ENCODE measurements at places on chromosomes 5 and 9. TPM values are rescaled to one million over a fixed set of nuclear protein-coding genes. Genes with fewer than 3 reads are reported as not detected.

DNA sequence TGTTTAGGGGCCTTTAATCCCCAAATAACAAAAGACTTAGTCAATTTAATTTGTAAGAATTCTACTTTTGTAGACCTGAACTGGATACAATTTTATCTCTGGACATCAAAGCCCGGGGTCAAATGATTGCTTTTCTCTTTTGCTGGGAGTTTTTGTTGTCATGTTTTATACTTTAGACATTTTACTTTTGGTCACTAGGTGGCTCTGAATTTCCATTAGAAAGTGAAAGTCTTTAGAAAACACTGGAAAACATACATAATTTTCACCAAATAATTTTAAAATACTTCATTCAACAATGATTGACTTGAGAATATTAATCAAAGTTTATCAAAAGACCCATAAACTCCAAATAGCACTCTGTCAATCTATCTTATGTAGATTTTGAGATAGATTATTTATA is 2.8 kb upstream of the PCA3 start:
- DNase-seq, result no peak
- H3K27me3 ChIP-seq, result no peaks in the 10 kb centered on the region
- no peaks in the 10 kb centered on the region for H3K36me3 ChIP-seq
- no peak overlapping the region for H3K27ac ChIP-seq
- no peak overlapping the region for H3K4me3 ChIP-seq

- H3K4me1 ChIP-seq, result no peaks in the 10 kb centered on the region
- H3K36me3 ChIP-seq, result no peaks in the 10 kb centered on the region
- DNase-seq, result no peak
- no peak overlapping the region for H3K27ac ChIP-seq
- H3K4me3 ChIP-seq, result no peak overlapping the region
These were observed 170.7 kb downstream of the PDE4D start for GRCh38 chr5:59722874-59723273.

- no peak overlapping the region for H3K27ac ChIP-seq
- no peak for DNase-seq
- H3K36me3 ChIP-seq, result no peaks in the 10 kb centered on the region
- H3K4me3 ChIP-seq, result no peak overlapping the region
- peaks cover 3% of the 10 kb centered on the region for H3K4me1 ChIP-seq
These were observed 234.4 kb downstream of the ARHGAP26 start for GRCh38 chr5:143004361-143005145.

Gene TAF1L
- total RNA-seq, result not detected

- no peaks in the 10 kb centered on the region for H3K36me3 ChIP-seq
- no peak overlapping the region for H3K4me3 ChIP-seq
- H3K4me1 ChIP-seq, result no peaks in the 10 kb centered on the region
- H3K27me3 ChIP-seq, result no peaks in the 10 kb centered on the region
- DNase-seq, result no peak
- no peak overlapping the region for H3K27ac ChIP-seq
These were observed 44.2 kb upstream of the TENT2 start for GRCh38 chr5:79567926-79568549.

DNA sequence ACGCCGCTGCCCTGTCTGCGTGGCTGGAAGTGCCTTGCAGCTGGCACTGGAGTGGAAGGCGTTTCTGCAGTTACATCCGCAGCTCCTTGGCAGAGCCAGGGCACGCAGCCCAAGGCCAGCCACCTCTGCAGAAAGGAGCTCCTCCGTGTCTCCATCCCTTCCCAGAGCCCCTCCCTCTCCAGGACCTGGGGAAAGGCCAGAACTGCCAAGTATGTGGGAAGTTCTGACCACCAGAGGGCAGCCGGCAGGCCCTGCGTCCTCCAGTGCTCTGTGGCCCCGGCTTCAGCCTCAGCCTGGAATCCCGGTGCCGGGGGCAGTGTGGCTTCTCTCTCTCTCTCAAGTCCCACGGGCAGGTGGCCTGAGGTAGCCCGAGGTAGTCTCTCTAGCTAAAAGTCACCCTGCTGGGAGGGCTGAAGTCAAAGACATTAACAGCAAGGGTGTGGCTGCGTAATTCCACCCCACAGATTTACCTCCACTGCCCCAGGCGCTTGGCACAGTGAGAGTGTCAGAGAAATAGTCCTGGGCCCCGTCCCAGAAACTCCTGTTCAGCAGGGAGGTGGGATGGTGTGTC is 101.7 kb upstream of the FCN2 start:
- H3K4me3 ChIP-seq, result no peak overlapping the region
- no peaks in the 10 kb centered on the region for H3K36me3 ChIP-seq
- no peak overlapping the region for H3K27ac ChIP-seq
- H3K4me1 ChIP-seq, result no peaks in the 10 kb centered on the region
- no peaks in the 10 kb centered on the region for H3K27me3 ChIP-seq

Gene NR4A3
- total RNA-seq, result 0.23 TPM

- H3K36me3 ChIP-seq, result no peaks in the 10 kb centered on the region
- H3K27ac ChIP-seq, result no peak overlapping the region
- H3K27me3 ChIP-seq, result peaks cover 2% of the 10 kb centered on the region
- DNase-seq, result peak; percentile 91
- no peak overlapping the region for H3K4me3 ChIP-seq
These were observed 98.8 kb downstream of the LHX2 start for GRCh38 chr9:124110307-124110915.

DNA sequence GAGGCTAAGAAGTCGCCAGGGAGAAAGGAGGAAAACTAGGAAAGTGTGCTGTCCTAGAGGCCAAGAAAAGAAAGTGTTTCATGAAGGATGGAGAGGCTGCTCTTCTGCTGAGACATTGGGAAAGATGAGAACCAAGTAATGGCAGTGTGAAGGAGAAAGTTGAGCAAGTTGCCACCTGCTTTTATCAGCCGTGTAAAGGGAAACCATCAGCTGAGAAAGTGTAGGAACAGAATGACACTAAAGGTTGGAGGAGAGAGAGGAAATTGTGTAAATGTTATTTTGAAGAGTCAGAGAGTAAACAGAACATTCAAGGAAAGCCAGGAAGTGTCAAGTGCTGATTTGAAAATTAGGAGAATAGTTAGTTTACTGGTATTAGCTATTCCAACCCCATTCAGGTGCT is 125.0 kb downstream of the CEMIP2 start:
- no peak overlapping the region for H3K4me3 ChIP-seq
- H3K4me1 ChIP-seq, result peaks cover 5% of the 10 kb centered on the region
- H3K27ac ChIP-seq, result no peak overlapping the region
- H3K36me3 ChIP-seq, result no peaks in the 10 kb centered on the region
- DNase-seq, result no peak

GRCh38 chr9:134375430-134376385 is 49.5 kb downstream of the RXRA start:
- peaks cover 20% of the 10 kb centered on the region for H3K4me1 ChIP-seq
- H3K27me3 ChIP-seq, result no peaks in the 10 kb centered on the region
- no peak overlapping the region for H3K4me3 ChIP-seq
- H3K36me3 ChIP-seq, result no peaks in the 10 kb centered on the region

DNA sequence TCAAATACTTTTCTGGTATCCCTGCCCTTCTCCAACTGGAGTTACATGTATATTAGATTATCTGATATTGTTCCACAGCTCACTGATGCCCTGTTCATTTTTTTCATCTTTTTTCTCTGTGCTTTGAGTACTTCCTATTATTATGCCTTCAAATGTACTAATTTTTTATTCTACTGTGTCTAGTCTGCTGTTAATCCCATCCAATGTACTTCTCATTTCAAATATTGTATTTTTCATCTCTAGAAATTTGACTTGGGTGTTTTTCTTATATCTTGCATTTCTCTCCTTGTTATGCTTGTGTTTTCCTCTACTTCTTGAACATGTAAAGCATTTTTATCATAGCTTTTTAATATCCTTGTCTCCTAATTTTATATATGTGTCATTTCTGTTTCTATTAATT is 41.6 kb upstream of the MYOT start:
- no peak overlapping the region for H3K27ac ChIP-seq
- no peaks in the 10 kb centered on the region for H3K36me3 ChIP-seq
- no peaks in the 10 kb centered on the region for H3K4me1 ChIP-seq
- no peak for DNase-seq
- no peak overlapping the region for H3K4me3 ChIP-seq
- H3K27me3 ChIP-seq, result peaks cover 1% of the 10 kb centered on the region

DNA sequence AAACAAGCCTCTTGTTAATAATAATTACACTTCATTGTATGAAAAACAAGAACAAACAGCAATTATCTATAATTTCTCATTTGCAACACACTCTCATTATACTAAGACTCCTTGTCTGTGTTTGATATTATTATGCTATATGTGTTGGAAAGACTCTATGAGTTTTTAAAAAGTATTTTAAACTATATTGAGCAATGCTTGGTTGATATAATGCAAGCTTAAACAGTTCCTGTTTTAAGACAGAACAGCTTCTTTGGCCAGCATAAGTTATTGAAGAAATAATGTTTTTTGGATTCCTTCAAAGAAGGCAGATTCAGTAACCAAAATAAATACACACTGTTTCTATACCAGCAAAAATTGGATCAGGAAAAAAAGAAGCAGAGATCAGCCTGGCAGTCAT is 871.4 kb downstream of the MAT2B start:
- H3K4me3 ChIP-seq, result no peak overlapping the region
- no peaks in the 10 kb centered on the region for H3K27me3 ChIP-seq
- H3K4me1 ChIP-seq, result no peaks in the 10 kb centered on the region
- H3K27ac ChIP-seq, result no peak overlapping the region
- H3K36me3 ChIP-seq, result no peaks in the 10 kb centered on the region

- H3K4me3 ChIP-seq, result no peak overlapping the region
- H3K27me3 ChIP-seq, result no peaks in the 10 kb centered on the region
- H3K4me1 ChIP-seq, result peaks cover 11% of the 10 kb centered on the region
- DNase-seq, result no peak
- H3K36me3 ChIP-seq, result no peaks in the 10 kb centered on the region
- H3K27ac ChIP-seq, result no peak overlapping the region
These were observed 418.8 kb downstream of the RAB3C start for GRCh38 chr5:59001716-59002115.

DNA sequence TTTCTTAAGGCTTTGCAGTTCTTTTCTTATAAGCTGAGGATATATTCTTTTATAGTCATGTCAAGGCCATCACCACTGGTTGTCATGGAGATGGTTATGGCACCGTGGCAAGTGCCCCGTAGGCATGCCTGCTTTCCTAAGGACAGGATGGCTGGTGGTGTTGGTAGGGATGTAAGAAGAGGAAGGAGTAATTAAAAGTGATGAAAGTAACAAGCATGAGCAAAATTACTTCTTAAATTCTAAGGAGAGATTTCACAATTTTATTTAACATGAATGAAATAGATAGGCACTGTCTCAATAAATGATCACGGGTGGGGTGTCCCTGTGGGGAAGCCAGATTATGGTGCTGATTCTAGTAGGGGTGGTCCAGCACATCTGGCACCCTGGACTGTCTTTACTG is 290.2 kb upstream of the KLF4 start:
- H3K36me3 ChIP-seq, result no peaks in the 10 kb centered on the region
- H3K4me1 ChIP-seq, result no peaks in the 10 kb centered on the region
- DNase-seq, result no peak

- H3K4me3 ChIP-seq, result no peak overlapping the region
- DNase-seq, result no peak
These were observed 193.7 kb downstream of the ENC1 start for GRCh38 chr5:74446725-74447241.

- H3K27ac ChIP-seq, result no peak overlapping the region
- H3K4me3 ChIP-seq, result no peak overlapping the region
These were observed 644.3 kb downstream of the ACTL7B start for GRCh38 chr9:108211411-108211955.

DNA sequence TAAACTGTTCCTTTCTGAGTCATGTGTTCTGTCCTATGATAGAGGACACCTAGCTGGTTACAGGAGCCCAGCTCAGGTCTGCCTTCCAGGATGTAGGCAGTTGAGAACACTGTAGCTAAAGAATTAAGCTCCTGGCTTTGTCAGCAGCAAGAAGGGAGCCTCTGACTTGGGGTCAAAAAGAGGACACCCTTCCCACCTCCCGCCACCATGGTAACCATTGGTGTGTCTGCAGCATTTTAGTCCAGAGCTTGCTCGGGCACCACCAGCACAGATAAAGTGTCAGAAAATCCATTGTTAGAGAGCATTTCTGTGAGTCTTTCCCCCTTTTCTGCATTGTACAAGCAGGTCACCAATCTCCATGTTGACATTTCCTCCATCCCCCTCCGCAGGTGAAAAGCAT is 181.7 kb downstream of the DOCK8 start:
- H3K27me3 ChIP-seq, result no peaks in the 10 kb centered on the region
- DNase-seq, result no peak
- H3K4me3 ChIP-seq, result no peak overlapping the region
- no peak overlapping the region for H3K27ac ChIP-seq

DNA sequence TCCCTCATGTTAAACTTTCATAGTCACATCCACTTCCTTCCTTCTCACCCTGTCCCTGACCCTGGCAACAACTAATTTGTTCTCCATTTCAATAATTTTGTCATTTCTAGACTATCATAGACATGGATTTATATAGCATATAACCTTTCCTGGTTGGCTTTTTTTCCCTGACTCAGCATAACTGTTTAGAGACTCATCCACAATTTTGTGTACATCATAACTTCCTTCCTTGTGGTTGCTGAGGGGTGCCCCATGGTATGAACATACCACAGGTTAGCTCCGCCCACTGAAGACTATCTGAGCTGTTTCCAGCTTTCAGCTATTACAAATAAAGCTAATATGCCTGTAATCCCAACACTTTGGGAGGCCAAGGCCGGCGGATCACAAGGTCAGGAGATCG is 137.3 kb downstream of the PHF2 start:
- no peak for DNase-seq
- H3K27me3 ChIP-seq, result no peaks in the 10 kb centered on the region
- no peak overlapping the region for H3K4me3 ChIP-seq
- H3K36me3 ChIP-seq, result no peaks in the 10 kb centered on the region
- H3K4me1 ChIP-seq, result no peaks in the 10 kb centered on the region
- H3K27ac ChIP-seq, result no peak overlapping the region

Gene FRMPD1
- 0.32 TPM for total RNA-seq

- no peak overlapping the region for H3K27ac ChIP-seq
- no peaks in the 10 kb centered on the region for H3K4me1 ChIP-seq
- DNase-seq, result no peak
- no peaks in the 10 kb centered on the region for H3K36me3 ChIP-seq
These were observed 4.3 kb downstream of the CDHR2 start for GRCh38 chr5:176553260-176554085.

GRCh38 chr5:74632947-74633356 is 7.6 kb downstream of the ENC1 start:
- H3K27me3 ChIP-seq, result no peaks in the 10 kb centered on the region
- DNase-seq, result no peak
- H3K36me3 ChIP-seq, result 0 out of 2 replicates have a peak, but pooled peaks cover 4% of the 10 kb centered on the region
- H3K4me3 ChIP-seq, result no peak overlapping the region
- peaks cover 2% of the 10 kb centered on the region for H3K4me1 ChIP-seq

Measured in H1 (cell line).